ENCODE measurements at places on chromosomes 7 and 10.

GRCh38 chr10:132681858-132682755 lies 103.8 kb downstream of the NKX6-2 start:
- DNase-seq = no peak

DNA sequence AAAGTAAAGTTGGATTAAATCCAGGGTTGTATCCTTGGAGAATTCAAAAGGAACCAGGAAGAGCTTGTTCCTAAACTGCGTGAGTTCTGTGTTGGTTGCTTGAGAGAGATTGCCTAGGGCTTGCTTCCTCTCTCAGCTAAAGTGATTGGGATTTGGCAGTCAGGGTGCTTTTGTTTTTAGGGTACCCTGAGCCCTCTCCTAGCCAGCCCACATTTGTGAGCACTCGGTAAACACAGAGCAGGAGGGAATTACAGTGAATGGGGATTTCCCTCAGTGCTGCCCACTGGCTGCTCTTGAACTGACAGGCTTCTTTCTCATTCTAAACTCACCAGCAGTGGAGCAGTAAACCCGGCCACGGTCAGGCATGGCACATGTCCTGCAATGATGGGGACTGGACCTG lies 146.9 kb downstream of the TPST1 start:
- DNase-seq = no peak

GRCh38 chr7:112481833-112482670 lies 1.3 kb downstream of the LSMEM1 start:
- no peak for DNase-seq

DNA sequence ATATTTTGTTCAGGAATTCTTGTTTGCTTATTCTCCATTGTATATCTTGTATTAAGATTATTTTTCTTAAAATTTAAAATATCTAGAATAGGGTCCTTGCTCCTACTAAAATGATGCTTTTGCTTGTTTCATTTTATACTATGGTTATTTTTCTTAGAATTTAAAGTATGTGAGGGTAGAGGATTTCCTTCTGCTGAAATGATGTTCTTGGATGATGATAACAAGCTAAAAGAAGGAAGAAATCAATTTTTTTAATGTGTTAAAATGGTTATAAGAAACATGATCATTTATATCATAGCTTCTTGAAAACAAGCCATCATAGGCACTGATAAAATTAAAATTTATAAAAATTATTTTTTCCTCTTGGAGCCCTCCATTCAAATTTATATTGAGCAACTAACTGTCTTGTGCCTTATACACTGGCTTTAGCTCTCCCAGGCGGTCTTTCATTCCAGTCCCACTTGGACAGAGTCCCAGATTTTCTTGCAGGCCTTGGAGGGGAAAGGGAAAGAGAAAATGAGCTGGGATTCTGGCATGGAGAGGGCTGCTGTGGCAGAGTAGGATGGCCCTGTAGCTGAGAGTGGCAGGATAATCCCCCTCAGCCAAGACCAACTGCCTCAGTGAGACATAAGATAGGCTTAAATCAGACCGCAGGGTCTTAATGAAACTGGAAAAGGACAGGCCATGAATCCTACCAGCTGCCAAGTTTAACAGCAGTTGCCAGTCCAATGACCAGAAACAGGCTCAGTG lies 60.2 kb downstream of the DNAJB9 start:
- no peak for DNase-seq

- no peak for DNase-seq
Measured at GRCh38 chr10:85433248-85433647, 933.3 kb downstream of the GRID1 start.

- DNase-seq = no peak
Measured at GRCh38 chr10:9605231-9605630, 1412.4 kb upstream of the CELF2 start.

DNA sequence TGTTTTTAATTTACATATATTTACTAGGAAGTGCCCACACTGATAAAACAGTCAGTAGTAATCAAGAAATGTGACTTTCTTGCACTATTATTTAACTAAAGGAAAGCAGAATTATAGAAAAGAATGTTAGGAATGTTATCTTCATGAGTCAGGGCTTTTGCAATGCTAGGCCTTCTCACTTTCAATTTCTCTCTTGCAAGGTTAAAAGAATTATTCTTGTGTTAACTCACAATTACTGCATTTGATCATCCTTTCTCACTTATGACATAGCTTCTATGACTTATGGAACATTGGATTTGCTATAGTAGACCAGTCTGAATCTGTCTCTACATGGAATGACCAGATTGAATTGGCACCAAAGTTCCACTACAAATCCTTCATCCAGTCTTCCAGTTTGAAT lies 192.4 kb downstream of the SDK1 start:
- DNase-seq = no peak

GRCh38 chr10:5888351-5888750 lies 1.3 kb downstream of the ANKRD16 start:
- no peak for DNase-seq

DNA sequence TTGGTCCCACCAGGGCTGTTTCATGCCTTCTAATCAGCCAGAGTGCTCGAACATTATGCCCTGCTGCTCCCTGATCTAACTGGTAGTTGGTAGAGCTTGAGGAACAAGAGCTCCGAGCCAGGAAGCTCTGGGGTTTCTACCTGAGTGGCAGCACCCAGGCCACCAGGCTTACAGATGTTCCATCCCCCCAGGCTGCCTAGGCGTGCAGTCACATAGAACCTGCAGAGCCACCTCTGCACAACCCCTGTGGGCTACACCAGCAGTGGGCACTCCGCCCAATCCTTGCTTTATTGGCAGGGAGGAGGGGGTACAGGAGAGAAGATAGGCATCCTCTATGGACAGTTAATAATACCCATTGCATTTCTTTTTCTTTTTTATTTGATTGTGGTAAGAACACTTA lies 21.8 kb downstream of the MAP3K8 start:
- DNase-seq = no peak

- no peak for DNase-seq
Measured at GRCh38 chr10:120253131-120253530, 203.9 kb upstream of the PLPP4 start.

DNA sequence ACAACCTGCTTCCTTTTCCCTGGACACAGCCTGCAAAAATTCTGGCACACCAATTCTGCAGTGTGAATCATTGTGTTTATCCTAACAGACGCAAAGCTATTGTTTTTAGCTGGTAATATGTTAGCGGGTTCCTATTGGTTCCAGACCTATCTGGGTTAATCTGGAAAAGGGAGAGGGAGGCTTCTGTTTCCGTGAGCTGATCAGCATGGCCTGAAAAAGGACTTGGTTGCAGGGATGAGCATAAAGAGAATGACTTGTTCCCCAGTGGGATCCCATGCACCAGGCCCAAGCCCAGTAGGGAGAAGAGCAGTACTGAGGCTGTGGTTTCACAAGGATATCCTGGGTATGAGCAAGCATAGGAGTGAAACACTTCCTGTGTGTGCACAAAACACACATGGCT lies 78.4 kb downstream of the PDE1C start:
- DNase-seq = no peak

DNA sequence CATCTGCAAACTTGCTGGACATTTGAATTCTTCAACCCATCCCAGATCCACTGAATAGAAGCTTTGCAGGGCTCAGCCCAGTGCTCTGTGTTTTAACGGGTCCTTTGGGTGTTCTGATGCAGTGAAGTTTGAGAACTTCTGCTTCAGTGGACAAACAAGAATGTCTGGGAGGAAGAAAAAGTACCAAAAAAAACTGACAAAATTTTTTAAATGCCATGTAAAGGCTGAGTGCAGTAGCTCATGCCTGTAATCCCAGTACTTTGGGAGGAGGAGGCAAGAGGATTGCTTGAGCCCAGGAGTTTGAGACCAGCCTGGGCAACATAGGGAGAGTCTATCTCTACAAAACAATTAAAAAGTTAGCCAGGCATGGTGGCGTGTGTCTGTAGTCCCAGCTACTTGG lies 51.8 kb upstream of the FRMD4A start:
- no peak for DNase-seq

- DNase-seq = peak; percentile 74
Measured at GRCh38 chr7:81469869-81470723, 299.8 kb downstream of the HGF start.

GRCh38 chr10:97550336-97551149 lies 22.0 kb upstream of the ANKRD2 start:
- no peak for DNase-seq

DNA sequence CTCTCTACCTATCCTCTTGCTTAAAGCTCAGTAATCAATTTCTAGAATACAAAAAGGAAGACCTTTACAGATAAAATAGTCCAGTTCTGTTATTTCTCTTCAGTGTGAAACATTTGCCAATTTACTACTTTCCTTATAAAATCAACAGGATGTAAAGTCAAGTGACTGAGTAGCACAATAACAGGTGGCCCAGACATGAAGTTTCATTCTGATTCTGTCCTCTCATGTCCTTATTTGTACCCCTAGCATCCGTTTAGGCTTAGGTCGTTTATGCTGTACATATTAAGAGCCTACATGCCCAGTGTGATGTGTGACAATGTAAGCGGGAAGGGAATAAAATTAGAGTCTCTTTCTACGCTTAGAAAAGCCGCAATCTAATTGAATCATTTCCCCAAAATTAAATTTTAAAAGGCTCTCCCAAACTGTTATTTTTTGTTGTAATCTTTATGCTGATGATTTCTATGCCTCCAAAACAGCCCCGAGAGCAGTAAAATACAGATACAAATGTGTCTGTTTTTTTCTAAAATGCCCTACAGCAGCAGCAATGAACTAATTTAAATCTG lies 29.1 kb downstream of the EPC1 start:
- DNase-seq = no peak

- DNase-seq = no peak
Measured at GRCh38 chr10:119023553-119023868, 6.0 kb upstream of the NANOS1 start.

- DNase-seq = no peak
Measured at GRCh38 chr7:30873656-30874055, 38.0 kb upstream of the AQP1 start.

GRCh38 chr10:7098160-7098762 lies 312.6 kb downstream of the SFMBT2 start:
- DNase-seq = no peak

DNA sequence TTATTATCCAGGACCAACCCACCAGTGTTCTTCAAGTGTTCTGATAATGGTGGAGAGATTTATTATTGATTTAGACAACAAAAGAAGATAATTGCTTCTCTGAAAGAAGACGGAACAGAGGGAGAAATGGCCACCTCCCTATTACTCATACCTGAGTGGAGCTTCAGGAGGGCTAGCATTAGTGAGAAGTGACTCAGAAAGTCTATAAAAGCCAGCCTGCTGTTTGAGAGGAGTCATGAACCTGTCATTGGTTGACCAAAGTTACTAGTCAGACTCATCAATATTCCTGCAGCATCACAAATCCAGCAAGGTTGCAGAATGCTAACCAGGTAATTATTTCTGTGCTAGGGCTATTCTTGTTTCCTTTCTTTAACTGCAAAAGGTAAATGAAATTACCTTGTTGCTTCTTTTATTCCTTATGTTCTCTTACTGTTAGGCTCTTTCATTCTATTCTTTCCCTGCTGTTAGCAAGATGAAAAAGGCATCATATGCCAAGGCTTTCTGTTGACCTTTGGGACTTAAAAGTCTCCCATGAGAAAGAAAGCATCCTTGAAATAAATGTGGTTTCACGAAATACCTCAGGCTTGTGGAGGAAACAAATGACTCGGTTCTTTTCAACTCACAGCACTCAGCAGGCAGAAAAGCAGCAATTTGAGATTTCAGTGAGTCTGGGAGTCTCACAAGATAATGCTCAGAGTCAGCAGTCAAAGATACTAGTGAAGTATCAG lies 256.4 kb upstream of the PHYHIPL start:
- DNase-seq = no peak

DNA sequence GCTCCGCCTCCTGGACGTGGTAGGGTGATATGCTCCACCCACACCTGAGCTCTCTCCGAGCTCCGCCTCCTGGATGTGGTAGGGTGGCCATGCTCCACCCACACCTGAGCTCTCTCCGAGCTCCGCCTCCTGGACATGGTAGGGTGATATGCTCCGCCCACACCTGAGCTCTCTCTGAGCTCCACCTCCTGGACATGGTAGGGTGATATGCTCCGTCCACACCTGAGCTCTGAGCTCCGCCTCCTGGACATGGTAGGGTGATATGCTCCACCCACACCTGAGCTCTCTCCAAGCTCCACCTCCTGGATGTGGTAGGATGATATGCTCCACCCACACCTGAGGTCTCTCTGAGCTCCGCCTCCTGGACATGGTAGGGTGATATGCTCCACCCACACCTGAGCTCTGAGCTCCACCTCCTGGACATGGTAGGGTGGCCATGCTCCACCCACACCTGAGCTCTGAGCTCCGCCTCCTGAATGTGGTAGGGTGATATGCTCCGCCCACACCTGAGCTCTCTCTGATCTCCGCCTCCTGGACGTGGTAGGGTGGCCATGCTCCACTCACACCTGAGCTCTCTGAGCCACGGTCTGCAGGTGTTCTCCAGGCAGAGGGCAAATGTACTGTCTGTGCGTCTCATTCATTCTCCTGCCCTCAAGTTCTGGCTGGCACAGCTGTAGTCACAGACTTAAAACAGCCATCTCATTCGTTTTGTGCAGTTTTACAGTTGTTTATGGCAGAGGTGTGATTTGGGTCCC lies 252.4 kb downstream of the DIP2C start:
- no peak for DNase-seq

DNA sequence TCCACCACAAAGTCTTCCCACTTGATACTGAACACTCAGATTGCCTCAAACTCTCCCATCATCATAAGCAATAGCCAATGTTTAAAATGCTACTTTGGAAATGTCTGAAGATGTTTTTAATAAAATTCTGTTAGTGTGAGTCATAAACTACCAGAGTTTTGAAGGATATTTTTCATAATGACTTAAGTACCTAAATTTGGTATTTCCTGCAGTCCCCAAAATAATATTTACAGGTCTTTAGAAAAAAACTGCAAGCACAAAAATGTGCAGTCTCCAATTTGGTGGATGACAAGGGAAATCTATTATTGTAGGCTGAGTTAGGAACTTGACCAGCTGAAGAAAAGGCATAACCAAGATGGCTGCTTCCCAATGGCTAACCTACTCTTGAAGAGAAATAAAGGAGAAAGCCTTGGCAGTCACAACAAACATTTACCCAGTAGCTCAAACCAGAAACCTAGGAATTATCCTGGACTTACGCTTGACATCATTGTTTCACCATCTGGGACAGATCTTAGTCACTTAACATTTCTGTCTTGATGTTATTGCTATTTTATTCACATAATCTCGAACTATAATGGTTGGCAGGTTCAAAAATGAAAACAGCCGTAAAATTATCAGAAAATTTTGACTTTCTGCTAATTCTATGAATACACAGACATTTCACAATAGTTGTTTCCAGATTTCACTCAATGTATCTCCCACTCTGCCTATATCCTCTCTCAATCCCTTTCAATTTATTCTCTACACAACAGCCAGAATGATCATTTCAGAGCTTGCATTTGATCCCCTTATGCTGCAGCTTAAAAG lies 111.2 kb upstream of the STEAP1B start:
- no peak for DNase-seq

- no peak for DNase-seq
Measured at GRCh38 chr7:1134951-1135350, 25.0 kb downstream of the ZFAND2A start.

- DNase-seq = peak; percentile 78
Measured at GRCh38 chr10:69901628-69902505, 100.2 kb downstream of the COL13A1 start.

DNA sequence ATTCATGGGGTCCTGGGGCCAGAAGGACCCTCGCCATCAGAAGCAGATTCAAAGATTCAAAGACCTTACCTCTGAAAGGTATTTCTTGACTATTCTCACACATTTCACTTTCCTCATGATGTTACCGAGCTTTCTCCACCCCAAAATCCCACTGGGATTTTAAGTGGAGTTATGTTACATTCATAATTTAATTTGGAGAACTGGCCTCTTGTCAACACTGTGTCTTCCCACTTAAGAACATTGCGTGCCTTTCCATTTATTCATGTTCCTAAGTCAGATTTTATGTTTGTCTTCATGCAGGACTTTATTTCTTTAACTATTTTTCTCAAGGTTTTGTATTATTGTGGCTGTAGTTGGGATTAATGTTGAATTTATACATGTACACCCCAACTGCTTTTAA lies 123.5 kb upstream of the BMPER start:
- no peak for DNase-seq
